ENCODE measurements at places on chromosomes 12 and 14.

DNA sequence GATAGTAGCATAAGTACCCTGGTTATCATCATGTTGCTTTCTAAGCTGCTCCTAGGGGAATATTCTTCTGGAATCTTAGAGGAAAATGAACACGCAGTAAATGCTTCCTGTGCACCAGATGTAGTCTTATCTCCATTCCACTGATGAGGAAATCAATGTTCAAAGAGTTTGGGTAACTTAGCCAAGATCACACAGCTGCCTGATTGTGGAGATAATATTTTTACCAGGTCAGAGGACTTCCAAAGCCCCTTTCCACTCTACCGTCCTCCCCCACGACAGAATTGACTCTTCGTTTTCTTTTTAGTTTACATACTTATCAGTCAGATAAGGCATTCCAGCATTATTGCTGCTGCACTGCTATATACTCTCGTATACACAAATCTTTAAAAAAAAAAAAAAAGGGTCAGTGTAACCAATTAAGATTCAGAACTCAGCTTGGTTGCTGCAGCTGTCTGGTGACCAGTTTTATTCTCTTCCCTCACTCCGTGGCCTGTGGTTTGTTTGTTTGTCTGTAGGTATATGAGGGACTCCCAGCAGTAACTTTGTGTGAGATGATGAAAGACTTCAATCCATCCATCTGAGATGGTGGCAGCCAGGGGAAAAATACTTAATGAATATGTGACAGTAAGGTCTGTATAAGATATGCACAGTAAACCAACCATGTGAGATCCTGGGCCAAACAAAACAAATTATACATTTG, 110.5 kb downstream of the TGFB3 start:
- DNase-seq = no peak

- DNase-seq = no peak
Measured at GRCh38 chr14:65290830-65291229, 121.7 kb upstream of the FUT8 start.

GRCh38 chr12:47021298-47021697, 58.1 kb upstream of the PCED1B start:
- DNase-seq = peak; percentile 85

DNA sequence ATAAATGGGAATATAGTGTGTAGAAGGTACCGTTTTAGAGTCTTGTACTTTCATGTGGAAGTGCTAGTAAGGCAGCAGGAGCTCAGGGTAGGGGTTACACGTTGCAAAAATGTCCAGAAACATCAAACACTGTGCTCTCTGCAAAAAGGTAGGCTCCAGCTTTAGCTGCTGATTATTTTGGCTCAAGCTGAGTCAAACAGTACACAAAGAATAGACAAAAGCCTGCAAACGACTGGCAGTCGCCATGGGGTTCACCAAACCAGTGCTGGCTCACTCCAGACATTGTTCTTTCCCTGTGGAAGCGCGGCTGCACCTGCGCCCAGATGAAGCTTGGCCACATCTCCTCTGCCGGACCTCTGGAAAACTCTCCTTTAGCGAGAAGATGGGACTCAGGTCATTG, 45.3 kb upstream of the NAA30 start:
- no peak for DNase-seq

DNA sequence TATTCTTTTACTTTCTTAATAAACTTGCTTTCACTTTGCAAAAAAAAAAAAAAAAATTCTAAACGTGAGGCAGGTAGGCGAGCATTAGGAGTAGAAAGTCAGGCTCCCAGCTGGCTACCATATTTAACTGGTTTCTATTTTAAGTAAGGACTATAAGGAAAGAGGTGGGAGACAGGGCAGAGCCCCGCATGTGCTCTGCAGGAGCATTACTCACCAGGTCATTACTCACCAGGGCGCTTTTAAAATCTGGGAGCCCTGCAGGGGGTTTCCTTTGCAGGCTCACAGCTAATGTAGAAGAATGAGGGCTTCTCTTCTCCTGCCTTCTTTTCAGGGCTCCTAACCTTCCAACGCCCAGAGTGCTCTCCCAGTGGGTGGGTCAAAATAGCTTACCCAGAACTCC, 14.0 kb upstream of the DPF3 start:
- DNase-seq = no peak

DNA sequence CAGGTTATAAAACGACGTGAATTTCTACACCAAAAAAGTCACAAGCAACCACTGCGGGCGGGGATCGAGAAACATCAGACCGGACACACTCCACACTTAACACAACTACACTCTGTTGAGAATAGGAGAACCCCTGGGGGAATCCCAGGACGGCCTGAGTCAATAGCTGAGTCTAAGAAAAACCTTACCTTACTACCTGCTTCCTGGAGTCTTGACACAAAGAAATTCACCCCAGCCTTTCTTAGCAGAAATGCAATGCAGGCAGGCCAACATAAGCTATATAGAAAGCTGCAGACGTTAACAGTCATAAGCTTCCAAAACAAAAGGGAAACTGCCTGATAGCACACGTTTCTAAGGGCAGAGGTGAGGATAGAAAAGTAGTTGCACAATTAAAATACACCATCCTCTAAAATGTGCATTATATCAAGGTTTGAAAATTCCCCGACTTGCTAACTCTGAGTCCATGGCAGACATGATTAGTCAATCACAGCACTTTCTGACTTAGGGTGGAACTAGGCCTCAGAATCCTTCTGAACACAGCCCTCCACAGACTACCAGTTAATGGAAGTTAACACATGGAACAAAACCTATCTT, 68.0 kb downstream of the CCDC88C start:
- DNase-seq = no peak

- no peak for DNase-seq
Measured at GRCh38 chr12:88255224-88255623, 113.1 kb downstream of the TMTC3 start.

DNA sequence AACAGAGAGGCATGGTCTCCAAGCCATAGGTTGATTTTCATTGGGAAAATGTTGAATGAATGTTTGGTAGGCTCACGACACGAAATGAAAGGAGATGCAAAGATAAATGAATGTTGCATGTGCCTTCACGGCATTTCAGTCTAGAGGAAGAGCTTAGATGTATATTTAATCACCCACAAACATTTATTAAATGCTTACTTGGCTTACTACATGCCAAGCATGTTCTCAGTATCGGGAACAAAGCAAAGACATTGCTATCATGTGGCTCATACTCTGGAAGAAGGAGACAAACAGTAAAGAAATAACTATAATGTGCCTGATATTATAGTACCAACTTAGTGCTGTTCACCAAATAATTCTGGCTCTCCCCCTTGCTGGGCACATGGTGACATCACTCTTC, 133.5 kb downstream of the LLPH start:
- no peak for DNase-seq

- no peak for DNase-seq
Measured at GRCh38 chr12:31768046-31768445, 39.2 kb upstream of the AMN1 start.

DNA sequence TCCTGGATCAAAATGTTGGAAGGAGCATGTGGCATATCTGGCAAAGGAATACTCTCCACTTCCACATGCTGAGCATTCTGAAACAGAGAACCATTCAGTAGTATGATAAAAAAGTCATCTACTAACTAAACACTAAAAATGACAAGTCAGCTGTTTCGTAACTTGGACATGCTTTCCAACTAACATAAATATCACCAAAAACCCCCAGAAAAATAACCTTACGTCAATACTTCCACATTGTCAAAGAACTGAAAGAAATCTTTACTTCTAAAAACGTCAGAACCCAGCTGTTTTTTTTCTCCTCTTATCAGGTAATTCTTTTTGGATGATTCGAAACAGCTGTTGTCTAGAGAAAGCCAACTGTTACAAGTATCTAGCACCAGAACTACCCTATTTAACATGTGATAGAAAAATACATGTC, 8.2 kb downstream of the WBP11 start:
- DNase-seq = no peak

DNA sequence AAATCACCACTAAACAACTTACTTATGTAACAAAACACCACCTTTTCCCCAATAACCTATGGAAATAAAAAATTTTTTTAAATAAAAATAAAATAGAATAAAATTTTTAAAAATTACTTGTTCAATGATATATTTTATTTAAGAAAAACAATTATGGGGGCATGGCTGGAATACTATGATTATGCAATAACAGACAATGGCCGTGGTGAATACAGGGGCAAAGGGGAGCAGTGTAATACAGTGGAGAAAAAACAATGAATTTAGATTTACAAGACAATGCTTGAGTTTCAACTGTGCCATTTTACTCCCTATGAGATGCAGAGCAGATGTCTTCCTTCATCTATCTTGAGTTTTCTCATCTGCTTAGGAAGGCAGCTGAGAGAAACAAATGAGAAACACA, 72.9 kb downstream of the BLTP3B start:
- no peak for DNase-seq

All from NCI-H1930 (cell line).